ENCODE measurements at places on chromosomes 12 and 14.
A peak's percentile ranks its signal among the peaks of the same experiment; 100 is the strongest.

GRCh38 chr12:5549011-5549410 is 117.1 kb downstream of the NTF3 start:
- no peak for DNase-seq

- peak; percentile 73 for DNase-seq
Observed at GRCh38 chr12:47017901-47018475, 61.4 kb upstream of the PCED1B start.

DNA sequence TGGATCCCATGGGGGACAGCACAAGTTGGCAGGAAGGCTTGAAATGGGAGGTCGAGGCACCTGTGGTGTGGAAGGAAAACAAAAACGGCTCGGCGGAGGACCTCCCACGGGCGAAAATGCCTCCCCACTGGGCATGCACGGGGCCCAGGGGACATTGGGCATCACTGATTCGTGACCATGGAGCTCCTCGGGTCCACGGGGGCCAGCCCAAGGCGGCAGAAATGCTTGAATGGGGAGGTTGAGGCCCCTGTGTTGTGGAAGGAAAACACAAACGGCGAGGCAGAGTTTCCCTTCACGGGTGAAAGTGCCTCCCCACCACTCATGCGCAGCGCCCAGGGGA is 376.0 kb downstream of the ALG10 start:
- no peak for DNase-seq

- DNase-seq: no peak
Observed at GRCh38 chr12:82146740-82147139, 211.4 kb downstream of the CCDC59 start.

- no peak for DNase-seq
Observed at GRCh38 chr14:95840094-95840700, 36.4 kb upstream of the TUNAR start.

GRCh38 chr14:68794130-68794850 is 1.4 kb upstream of the ZFP36L1 start:
- DNase-seq: no peak

- DNase-seq: no peak
Observed at GRCh38 chr12:53344824-53345485, 8.8 kb upstream of the SP7 start.

GRCh38 chr12:124720004-124720680 is 143.5 kb downstream of the SCARB1 start:
- DNase-seq: no peak

- no peak for DNase-seq
Observed at GRCh38 chr12:50296554-50296953, 13.2 kb upstream of the LIMA1 start.

GRCh38 chr12:92786045-92786444 is 83.3 kb downstream of the PLEKHG7 start:
- DNase-seq: no peak

DNA sequence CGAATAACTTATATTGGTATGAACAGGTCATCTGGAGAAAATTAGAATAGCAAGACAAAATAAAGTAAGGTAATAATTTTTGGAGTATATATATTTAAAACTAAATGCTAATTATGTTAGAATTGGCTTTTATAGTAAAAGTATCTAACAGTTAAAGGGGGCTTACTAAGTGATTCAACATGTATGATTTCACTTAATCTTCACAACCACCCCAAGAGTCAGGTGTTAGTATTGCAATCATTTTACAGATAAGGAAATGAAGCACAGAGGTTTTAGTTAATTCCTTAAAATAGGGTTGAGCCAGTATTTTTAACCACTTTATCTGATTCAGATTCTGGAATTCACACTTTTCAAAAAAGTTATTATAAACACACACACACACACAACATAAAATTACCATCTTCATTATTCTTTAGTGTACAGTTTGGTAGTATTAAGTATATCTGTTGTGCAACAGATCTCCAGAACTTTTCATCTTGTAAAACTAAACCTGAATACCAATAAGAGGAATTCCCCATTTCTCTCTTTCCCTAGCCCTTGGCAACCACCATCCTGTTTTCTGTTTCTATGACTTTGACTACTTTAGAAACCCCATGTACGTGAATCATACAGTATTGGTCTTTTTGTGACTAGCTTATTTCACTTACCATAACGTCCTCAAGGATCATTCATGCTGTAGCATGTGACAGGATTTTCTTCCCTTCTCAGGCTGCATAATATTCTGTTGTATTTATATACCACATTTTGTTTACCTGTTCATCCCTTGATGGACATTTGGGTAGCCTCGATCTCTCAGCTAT is 12.5 kb downstream of the A2M start:
- no peak for DNase-seq

DNA sequence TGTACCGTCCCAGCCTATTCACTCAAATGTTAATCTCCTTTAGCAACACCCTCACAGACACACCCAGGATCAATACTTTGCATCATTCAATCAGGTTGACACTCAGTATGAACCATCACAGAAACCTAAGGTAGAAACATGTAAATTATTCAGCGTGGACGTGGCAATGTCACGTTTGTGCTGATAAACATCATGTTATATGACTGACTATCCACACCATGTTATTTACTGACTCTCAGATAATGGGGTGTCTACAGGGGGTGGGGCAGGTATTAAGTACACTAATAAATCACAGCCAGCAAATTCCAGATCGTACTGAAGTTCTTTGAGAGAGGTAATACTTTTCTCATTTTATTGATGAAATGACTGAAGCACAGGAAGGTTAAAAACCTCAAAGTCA is 280.0 kb downstream of the C12orf75 start:
- DNase-seq: no peak

- DNase-seq: no peak
Observed at GRCh38 chr14:89178376-89178775, 238.7 kb downstream of the FOXN3 start.

- DNase-seq: no peak
Observed at GRCh38 chr12:64739778-64740177, 19.4 kb downstream of the GNS start.

- peak; percentile 9 for DNase-seq
Observed at GRCh38 chr12:4648104-4648500, 749 bp downstream of the AKAP3 start.

Data from HS-27A (cell line).